ENCODE measurements at places on chromosomes 4 and X. TPM values are rescaled to one million over a fixed set of nuclear protein-coding genes. Genes with fewer than 3 reads are reported as not detected.

FGF5 gene
- not detected for total RNA-seq

DNA sequence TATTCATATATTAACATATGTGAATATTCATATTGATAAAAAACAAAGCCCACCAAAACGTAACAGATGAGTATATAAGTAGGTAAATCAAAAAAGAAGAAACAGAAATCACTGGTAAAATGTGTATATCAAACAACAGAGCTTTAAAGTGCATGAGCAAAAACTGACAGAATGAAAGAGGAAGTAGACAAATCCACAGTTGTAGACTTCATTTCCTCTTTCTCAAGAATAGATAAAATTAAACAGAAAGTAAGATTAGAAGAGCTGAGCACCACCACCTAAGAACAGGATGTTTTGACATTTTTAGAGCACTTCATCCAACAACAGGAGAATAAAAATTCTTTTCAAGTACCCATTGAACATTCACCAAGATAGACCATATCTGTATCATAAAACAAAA, 64.6 kb downstream of the CNKSR2 start:
- H3K36me3 ChIP-seq = no peaks in the 10 kb centered on the region
- no peaks in the 10 kb centered on the region for H3K4me1 ChIP-seq
- no peak overlapping the region for H3K27ac ChIP-seq
- no peak for DNase-seq

DNA sequence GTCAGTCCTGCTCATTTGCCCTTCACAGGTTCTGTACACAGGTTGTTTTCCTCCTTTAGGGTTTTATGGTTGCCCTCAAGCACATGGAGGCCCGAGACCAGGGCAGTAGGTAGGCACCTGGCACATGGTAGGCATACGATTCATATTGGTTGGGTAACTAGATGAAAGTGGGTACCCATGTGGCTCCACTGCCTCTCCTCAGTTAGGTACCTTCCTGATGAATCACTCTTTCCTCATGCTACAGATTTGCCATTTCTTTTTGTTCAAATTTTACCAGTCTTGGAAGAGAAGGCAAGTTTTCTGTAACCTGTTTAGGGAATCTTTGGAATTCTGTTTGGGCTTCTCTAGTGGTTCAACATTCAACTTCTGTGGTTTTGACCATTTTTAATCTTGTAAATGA, 121.3 kb downstream of the FHIP1A start:
- no peak overlapping the region for H3K27ac ChIP-seq
- H3K27me3 ChIP-seq = no peaks in the 10 kb centered on the region
- no peak overlapping the region for H3K4me3 ChIP-seq
- no peaks in the 10 kb centered on the region for H3K4me1 ChIP-seq

DNA sequence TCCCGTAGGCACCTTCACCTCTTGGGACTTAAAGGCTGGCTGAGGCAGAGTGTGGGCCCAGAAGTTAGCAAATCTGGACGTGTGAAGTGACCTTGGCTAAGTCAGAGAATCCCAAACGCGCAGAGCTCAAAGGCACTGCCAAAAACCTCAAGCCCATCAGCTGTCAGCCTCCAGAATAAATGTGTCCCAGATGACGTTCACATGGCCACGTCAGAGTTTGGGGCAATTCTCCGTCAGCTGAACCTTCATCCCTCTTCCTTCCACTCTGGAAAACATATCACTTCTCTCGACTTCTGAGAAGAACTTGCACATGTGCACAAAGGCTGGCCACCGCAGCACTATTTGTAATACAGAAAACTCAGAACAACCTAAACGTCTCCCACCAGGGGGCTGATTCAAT, 35.7 kb upstream of the APLN start:
- no peaks in the 10 kb centered on the region for H3K27me3 ChIP-seq
- no peaks in the 10 kb centered on the region for H3K4me1 ChIP-seq
- H3K4me3 ChIP-seq = no peak overlapping the region
- no peak for DNase-seq
- H3K36me3 ChIP-seq = no peaks in the 10 kb centered on the region
